Stimulated activated CD8-positive, alpha-beta memory T cell treated with anti-CD3 and anti-CD28 coated beads, Interleukin-12 subunit alpha, Interleukin-12 subunit beta, amount 100 ng/mL, for 4 hours (primary cell): ENCODE measurements at places on chromosomes 4 and X.

DNA sequence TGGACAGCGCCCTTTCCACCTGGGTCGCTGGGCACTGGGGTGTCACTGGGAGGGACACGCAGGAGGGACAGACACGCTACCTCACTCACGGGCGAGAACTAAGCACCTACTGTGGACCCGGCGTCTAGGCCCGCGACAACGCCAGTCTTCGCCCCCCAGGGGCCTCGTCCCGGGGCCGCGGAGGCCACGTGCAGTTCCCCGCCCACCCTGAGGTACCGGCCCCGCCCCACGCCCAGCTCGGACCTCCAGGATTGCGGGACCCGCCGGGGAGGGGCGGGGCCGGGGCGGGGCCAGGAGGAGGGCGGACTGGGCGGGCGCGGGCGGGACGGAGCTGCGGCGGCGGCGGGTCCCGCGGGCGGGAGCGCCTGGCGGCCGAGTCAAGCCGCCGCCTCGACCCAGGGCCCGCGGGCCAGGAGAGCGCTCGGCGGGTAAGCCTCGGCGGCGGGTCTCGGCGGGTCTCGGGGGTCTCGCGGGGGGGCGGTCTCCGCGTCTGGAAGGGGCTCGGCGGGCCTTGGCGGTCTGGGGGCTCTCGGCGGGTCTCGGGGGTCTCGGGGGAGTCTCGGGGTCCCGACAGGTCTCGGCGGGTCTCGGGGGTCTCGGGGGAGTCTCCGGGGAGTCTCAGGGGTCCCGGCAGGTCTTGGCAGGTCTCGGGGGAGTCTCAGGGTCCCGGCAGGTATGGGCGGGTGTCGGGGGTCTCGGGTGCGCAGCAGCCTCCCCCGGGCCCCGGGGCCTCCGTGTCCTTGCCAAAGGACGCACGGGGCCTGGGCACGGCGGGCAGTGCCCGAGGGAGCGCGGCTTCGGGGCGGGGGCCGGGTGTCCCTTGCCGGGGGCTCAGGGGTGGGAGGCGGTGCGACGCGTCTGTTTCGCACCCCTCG lies at the start of gene SH3BP2:
SH3BP2 (plus strand) TSS at position 375 of the 875 bp plus-strand sequence. CDS start 27,533 bp downstream, outside the sequence.
- DNase-seq = peak; percentile 57

DNA sequence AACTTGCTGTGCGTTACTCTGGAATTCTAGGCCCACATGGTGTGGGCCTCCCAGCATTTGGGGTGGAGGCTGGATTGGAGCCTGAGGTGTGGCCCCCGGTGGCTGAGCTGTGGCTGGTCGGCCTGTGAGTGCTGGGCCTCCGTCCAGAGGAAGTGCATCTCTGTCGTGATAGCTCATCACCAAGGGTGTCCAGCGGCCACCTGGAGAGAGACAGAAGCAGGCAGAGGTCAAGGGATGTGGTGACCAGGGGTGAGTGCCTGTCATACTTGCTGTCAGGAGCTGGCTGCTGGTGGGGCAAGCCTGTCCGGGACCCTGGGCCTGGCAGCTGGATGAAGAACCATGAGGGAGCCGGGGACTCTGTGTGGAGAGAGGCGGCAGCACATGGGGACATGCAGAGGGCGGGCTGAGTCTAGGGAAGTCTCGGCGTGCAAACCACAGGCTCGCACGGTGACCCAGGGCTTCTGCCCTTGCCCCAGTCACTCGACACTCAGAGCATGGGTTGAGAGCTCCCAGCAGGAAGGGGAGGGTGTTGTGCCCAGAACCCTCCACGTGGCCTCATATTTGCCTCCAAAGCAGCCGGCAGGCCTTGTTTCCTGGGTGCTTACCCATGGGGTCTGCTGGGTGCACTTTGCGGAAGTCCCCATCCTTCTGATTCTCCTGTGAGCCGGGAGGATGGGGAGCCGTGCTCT lies 6.2 kb downstream of the SORCS2 start:
- no peak for DNase-seq

DNA sequence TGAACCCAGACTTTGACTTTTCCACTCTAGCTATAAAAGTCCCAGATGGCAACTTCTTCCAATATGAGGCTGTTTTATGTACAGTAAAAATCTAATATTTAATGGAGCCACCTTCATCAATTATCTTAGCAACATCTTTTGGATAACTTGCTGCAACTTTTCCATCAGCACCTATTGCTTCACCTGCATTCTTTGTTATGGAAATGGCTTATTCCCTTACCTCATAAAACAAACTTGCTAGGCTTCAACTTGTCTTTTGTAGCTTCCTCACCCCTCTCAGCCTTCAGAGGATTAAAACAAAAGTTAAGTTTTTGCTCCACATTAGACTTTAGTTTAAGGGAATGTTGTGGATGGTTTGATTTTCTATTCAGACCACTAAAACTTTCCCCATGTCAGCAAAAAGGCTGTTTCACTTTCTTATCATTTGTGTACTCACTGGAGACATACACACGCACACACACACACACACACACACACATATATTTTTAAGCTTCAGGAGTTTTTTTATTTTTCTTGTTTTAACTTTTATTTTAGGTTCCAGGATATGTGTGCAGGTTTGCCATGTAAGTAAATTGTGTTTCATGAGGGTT lies 1296.1 kb upstream of the PABPC4L start:
- no peak for DNase-seq

- no peak for DNase-seq
Observed at GRCh38 chrX:54089191-54089590, 44.9 kb upstream of the PHF8 start.

GRCh38 chr4:52657618-52658501 lies 1.2 kb downstream of the USP46 start:
- no peak for DNase-seq
